Stimulated activated CD8-positive, alpha-beta memory T cell treated with anti-CD3 and anti-CD28 coated beads, Interleukin-15, amount 100 ng/mL, for 4 hours (primary cell): ENCODE measurements at places on chromosomes 6 and 20.

- no peak for DNase-seq
Observed at GRCh38 chr6:127300411-127300810, 33.7 kb downstream of the RNF146 start.

GRCh38 chr6:52454556-52454955 is 34.4 kb downstream of the EFHC1 start:
- no peak for DNase-seq

- peak; percentile 34 for DNase-seq
Observed at GRCh38 chr20:34037121-34037520, 43.4 kb downstream of the RALY start.

- no peak for DNase-seq
Observed at GRCh38 chr6:20563377-20563776, 29.1 kb downstream of the CDKAL1 start.

DNA sequence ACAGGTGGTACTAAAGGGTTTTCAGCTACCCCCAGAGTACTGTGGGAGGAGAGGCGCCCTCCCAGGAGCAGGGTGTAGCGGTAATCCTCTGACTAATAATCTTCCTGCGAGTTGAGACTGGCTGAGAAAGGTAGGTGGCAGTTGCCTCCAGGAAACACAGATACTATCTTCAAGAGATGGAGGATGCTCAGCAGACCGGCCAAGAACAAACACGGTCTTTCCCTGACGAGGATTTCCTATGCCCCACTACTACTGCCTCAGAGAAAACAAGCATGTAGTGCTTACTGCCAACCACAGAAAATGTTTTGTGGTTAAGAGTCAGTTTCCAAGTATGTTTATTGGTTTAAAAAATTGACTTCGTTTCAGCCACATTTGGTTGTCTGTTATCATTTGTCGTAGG is 26.8 kb downstream of the C6orf89 start:
- DNase-seq: peak; percentile 42

GRCh38 chr20:62704341-62704948 is 4.2 kb upstream of the NTSR1 start:
- DNase-seq: no peak

GRCh38 chr20:59063358-59064213 is 21.0 kb upstream of the PRELID3B start:
- no peak for DNase-seq
